ENCODE measurements at places on chromosomes 5 and 9.

DNA sequence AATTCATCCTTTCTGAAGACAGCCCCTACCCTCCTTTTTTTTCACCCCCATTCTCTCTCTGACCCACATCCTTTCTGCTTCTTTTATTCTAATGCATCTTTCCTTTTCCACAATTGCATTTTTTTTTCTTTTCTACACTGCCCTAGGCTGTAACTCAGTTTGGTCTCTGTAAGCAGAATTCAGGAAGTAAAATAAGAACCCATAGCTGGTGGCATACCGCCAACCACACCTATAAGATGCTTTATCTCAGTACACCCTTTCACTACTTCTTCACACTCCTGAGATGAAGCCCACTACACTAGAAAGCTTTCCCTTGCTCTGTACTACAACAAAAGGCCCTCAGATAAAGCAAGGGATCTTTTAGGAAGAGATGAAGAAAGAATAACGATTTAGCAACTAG, 16.1 kb upstream of the TSSK1B start:
- no peak for DNase-seq

DNA sequence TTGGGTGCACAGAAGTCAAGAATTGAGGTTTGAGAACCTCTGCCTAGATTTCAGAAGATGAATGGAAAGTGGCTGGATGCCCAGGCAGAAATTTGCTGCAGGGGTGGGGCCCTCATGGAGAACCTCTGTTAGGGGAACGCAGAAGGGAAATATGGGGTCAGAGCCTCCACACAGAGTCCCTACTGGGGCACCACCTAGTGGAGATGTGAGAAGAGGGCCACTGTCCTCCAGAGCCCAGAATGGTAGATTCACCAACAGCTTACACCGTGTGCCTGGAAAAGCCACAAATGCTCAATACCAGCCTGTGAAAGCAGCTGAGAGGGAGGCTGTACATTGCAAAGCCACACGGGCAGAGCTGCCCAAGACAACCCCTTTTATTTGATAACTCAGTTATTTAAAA, 383.5 kb downstream of the TLE4 start:
- no peak for DNase-seq

- DNase-seq: no peak
These were observed 125.5 kb upstream of the RASGRF2 start for GRCh38 chr5:80834710-80835109.

DNA sequence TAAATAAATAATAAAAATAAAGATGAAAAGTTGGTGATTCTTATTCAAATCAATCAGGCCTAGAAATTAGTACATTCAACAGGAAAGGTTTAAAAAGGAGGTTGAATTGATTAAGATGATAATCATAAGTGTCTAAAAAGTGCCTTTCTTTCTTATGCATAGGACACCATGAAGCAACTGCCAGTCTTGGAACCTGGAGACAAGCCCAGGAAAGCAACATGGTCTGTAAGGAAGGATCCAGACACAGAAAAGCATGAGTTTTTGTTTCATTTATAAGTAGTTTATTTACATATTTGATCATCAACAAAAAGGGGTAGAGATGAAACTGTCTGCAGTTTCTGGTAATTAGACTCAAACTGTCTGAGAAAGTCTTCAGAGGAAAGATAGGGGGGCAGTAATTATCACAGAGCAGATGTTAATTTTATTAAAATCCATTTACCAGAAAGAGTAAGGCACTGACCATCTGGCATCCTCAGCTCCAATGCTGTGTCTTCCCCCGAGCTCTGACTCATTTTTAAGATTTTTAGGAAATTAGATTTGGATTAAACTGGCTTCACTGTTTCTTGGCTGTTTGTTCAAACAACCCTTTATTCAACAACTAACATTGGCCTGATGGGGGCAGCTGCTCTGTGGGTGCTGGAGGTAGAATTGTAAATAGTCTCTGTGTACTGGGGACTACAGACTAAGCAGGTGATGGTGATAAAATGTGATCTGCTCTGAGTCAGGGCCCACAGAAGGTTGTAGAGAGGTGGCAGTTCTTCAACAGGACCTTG, 2.7 kb downstream of the RABEPK start:
- DNase-seq: no peak

DNA sequence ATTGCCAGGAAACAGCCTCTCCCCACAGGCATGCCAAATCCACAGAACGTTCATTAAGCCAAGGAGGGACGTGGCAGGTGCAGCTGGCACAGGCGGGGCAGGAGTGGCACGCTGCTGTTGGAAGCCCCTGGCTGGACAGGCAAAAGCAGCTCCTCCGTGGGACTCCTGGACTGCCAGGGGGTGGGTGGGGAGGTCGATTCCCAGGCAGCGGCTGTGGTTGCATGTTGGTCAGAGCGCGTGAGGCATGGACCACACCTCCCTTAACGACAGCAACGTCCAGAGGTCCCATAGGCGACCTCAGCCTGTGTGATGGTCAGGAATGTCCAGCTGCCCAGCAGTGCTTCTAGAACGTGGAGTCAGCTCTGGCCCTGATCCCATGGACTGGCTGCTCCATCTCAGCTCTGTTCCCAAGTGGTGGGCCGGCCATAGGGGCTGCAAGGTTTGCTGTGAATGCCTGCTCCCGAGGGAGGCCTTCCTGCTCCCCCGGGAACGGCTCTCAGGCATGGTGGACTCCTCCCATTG, 6.9 kb downstream of the SLC6A19 start:
- no peak for DNase-seq

DNA sequence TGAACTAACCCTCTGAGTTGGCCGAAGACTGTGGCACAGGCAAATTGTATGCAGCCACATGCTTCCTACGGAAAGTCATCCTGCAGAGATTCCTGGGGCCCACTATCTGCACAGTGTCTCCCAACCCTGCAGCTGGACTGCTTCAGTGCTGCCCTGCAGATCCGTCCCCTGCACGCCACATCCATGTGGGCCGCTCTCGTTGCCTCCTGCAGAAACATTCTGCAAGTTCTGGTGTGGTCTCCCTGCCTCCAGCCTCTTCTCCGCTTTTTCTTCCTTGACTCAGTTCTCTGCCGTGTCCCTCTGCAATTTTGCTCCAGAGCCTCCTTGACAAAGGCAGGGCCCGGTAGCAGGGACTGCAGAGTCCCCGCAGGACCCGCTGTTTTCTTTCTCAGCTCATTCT, 249.0 kb downstream of the AOPEP start:
- DNase-seq: no peak

Measured in DMS153 (cell line).